NCI-H1694 treated with DMSO at 0.1 percent for 48 hours (cell line): ENCODE measurements at places on chromosomes 3 and 15.

- no peak for DNase-seq
These were observed 201.9 kb upstream of the MCTP2 start for GRCh38 chr15:94029495-94029894.

GRCh38 chr15:52683580-52683979 is 4.4 kb upstream of the ATOSA start:
- DNase-seq = no peak

DNA sequence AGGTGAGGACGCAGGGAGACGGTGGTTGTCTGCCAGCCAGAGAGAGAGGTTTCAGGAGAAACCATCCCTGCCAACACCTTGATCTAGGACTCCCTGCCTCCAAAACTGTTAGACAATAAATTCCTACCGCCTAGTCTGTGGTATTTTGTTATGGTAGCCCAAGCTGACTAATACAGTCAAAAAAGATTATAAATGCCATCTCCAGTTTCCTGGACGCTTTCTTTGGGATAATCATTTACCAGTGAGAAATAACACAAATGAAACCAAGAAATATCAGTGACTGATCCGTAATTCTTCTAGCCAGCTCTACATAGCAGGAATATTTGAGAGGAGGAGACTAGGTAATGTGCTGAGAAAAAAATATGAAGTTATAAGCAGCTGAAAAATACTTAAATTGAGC is 707.8 kb upstream of the LMCD1 start:
- no peak for DNase-seq

DNA sequence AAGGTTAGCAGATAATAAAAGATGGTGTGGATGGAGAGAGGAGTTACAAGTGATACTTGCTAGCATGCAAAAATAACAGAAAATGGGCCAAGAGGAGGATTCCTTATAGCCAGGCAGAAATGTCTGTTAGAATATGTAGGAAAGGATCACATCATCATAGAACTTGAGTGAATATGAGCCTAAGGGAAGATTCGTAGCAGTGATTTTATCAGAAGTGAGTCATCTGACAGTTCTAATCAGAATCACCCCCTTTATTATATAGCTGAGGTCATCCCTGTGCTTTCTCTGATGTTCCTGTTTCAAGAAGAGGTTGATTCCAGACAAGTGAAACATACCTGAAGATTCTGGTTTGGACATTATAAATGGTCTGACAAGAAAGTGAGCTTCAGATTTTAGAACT is 22.9 kb downstream of the EXOG start:
- no peak for DNase-seq
